ENCODE measurements at places on chromosomes 5 and 9.
A peak's percentile ranks its signal among the peaks of the same experiment; 100 is the strongest.

GRCh38 chr5:10552183-10553143, 11.4 kb upstream of the ANKRD33B start:
- no peak for DNase-seq

- no peak for DNase-seq
Observed at GRCh38 chr5:34524123-34524522, 132.0 kb upstream of the RAI14 start.

GRCh38 chr9:114287763-114288192, 35.1 kb upstream of the ORM1 start:
- DNase-seq: no peak

- no peak for DNase-seq
Observed at GRCh38 chr9:96654450-96655197, 493 bp downstream of the PRXL2C start.

DNA sequence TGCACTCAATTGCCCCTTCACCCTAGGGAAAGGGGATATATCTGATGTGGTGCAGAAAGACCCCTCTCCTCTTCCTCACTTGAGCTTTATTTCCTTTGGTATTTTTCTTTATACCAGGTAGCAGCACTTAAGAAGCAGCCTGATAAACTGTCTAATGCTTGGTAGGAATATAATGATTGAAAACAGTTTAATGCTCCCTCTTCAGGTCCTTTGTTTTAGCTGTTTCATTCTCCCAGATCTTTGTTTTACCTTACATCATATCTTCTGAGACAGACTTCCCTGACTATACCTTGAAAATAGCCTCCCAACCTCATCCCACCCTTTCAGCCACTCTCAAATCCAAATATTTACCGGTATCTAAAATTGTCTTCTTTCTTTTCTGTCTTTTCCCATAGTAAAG, 87.9 kb downstream of the NUDT12 start:
- DNase-seq: no peak

DNA sequence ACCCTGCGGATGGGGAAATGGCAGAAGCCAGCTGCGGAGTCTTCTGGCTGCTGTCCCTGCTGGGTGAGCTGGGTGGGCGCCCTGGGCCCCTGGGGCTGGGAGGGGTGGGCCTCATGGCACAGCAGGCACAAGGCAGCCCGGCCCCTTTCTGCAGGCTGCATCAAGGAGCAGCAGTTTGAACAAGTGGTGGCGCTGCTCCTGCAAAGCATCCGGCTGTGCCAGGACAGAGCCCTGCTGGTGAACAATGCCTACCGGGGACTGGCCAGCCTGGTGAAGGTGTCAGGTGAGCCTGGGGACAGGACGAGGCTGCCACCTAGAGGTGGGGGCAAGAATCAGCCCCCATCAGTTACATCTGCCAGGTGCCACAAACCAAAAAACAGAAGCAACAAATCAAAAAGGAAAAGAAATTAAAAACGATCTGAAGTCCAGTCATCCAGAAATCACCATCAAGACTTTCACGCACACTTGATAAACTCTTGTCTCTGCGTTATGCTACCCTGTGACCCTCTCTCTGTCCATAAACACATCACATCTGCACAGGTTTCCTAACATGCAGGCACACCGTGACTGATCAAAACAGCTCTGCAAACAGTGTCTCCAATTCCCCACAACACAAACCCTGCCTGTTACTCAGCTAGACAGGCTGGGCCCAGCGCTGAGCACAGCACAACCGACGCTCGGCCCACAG, 13.9 kb downstream of the REXO4 start:
- peak; percentile 52 for DNase-seq

GRCh38 chr9:115815786-115816185, 337.8 kb upstream of the PAPPA start:
- no peak for DNase-seq

- peak; percentile 48 for DNase-seq
Observed at GRCh38 chr9:99823681-99824377, 2.1 kb downstream of the NR4A3 start.

DNA sequence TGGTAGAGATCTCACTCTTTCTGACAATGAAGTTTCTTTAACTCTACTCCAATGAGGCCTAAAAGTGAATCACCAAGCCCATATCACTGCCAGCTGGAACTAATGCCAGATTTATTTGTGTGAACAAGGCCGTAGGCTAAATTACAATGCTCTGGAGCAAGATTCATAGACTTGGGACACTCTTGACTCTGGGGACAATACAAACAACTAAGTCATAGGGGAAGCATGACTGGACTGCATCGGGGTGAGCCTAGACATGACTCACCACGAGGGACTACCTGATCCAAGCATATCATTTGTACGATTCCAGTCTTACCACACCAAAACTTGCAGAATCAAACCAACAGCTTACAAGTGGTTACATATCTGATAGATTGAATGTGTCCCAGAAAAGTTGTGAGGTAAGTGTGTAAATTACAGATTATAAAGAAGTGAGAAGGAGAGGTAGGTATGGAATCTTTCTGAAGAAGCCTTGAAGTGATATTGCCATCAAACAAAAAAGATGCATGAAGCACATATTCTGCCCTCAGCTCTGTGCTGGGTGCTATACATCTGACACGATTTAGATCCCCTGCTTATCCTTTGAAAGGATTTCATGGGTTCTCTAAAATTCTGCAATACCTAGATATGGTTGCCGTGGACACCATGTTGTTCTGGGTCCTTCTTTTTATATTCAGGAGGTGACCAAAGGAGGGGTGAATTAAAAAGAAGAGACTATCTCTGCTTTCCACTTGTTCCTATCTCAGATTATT, 199.3 kb upstream of the PDE4D start:
- no peak for DNase-seq

DNA sequence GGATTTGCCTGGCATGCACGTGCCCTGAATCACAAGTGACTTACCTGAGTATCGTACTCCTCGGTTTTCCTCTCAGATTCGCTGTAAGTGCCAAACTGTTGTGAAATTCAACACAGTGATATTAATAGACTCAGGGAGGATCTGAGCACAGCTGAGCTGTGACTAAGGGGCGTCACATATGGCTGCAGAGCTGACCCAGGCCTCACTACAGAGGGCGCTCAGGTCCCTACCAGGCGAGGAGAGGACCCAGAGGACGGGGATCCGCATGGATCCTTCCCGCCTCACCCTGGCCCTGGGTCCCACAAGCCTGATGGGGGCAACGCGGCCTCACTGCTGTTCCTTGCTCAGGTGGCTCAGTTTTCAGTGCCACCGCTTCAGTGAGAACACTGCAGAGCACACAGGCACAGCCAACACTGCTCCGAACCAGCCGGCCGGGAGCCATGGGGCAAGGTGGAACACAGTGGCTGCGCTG, 20.1 kb downstream of the CLPTM1L start:
- no peak for DNase-seq

- DNase-seq: no peak
Observed at GRCh38 chr5:133918316-133918715, 50.1 kb downstream of the C5orf15 start.

DNA sequence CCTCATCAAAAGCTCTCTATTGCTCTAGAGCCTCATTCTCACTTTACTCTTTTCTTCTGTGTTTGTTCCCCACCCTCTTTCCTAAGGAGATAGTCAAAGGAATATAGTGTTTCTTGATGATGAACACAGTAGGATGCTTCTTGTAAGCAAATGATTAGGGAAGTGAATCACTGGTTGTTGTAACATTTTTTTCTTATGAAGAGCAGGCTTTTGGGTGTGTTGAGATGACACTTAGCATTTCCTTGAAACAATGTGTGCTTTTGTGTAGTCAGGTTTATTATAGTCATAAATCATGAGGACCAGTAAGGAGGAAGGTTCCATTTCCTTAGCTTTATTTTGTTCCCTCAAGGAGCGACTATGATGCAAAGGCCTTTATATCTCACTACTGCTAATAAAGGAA, 1991.3 kb upstream of the C9orf72 start:
- no peak for DNase-seq

DNA sequence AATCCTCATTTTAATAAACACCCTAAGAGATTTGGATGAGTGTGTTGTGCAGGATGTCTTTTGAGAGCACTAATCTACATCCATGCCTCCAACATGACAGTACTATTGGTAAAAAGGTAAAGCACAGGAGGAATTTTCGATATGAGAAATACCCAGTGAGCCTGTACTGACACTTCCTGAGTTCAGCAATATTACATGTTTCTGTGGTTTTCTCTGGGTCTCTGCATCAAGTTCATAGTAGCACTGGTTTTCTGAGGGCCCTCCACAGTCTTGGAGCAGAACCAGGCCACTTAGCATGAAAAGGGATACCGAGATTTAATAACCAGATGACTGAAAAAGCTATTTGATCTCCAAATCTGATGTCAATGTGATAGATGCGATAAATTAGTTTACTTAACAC, 524.1 kb downstream of the TMEM38B start:
- no peak for DNase-seq
